Astrocyte of the cerebellum (primary cell): ENCODE measurements at places on chromosomes 1 and 21.

DNA sequence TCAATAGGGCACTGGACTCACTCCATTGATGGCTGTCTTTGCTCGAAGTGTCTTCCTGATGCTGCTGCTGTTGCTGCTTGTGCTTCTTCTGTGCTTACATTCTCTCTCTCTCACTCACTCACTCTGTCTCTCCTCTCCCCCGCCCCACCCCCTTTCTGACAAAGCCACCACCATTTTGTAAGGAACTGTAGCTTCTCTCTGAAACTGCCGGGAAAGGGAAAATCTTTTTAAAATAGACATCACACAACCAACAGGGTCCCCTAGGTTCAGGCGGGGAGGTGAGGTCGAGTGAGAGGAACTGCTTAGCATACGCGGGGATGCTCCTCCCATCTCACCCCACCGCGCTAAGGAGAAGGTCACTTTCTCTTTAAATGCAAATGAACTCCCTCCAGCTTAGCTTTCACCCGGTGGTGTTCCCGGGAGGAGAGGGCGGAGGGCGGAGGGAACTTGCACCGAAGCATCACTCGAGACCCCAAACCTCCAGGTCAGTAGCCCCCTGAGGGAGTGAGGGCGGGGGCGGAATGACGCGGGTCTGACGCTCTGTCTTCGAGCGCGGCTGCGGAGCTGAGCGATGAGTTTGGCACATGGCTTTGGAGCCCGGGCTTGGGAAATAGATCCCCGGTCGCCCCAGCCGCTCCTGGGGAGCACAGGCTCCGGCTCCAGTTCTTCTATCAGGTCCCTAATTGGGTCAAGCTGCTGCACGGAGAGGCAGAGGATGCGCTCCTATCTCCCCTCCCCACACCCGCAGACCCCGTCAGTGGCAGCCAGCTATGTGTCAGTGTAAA is at the start of gene CCDC28B:
TSS of gene CCDC28B (plus strand) at position 370 of the 785 bp plus-strand sequence. CDS start 1,341 bp downstream, outside the sequence.
- DNase-seq, result no peak

- DNase-seq, result no peak
Observed at GRCh38 chr1:35883635-35884101, 659 bp downstream of the AGO1 start.

GRCh38 chr21:36859744-36860501 is 106.5 kb downstream of the HLCS start:
- no peak for DNase-seq

DNA sequence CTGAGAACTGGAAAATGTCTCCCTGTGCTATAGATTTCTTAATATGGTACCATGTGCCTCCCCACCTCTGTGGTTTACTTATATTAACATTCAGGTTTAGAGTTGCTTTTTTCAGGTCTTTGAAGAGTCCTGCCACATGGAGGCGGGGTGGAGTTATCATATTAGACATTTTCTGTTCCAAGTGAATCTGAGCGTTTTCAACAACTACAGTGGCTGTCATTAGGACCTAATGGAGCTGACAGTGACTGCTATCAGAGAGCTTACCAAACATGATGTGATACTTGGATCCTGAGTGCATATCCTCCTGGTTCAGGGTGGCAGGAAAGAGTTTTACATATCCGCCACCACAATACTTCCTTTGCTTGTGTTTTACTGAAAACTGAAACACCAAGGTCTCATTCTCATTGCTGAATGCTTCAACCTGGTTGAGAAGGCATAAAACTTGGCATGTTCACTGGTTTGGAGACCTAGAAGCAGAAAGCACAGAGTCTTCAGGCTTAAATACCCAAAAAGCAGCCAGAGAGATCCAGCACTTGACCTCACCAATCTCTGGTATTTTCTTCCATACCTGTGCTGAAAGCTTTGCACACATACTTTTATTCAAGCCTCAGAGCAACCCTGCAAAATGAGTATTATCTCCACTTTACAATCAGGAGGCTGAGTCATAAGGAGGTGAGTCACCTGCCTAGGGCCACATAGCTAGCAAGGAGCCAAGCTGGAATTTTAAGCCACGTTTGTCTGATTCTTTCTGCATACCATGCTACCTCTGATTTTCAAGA is 47.4 kb upstream of the OSBPL9 start:
- DNase-seq, result peak; percentile 59

GRCh38 chr21:31283025-31283424 is 61.0 kb downstream of the TIAM1 start:
- no peak for DNase-seq

GRCh38 chr1:186838380-186839040 is 9.8 kb downstream of the PLA2G4A start:
- no peak for DNase-seq

DNA sequence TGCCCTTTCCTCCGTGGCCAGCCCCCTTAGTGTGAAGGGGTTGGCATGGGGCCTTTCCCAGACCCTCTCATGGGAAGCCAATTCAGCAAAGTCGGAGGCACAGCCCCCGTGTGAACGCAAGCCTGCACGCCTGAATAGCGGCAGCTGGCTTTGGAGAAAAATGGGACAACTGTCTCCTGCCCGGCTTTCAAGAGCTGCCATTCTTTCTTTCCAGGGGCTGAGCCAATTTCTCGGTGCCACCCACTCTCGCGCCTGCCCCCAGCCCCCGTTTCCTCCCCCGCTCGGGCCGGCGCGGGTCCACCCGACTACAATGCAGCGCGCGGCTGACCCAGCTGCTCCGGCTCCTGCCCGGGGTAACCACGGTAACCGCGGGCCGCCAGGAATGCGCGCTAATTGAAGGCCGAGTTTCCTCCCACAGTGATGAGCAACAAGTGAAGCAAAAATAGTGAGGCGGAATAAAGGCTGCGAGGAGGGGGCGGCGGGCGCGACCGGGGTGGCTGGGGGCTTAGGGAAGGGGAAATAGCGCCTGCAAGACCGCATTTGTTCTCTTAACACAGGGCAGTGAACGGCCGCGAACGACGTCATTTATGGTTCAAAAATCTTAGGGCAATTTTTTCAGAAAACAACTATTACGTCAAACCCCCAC is 27.8 kb downstream of the ILDR2 start:
- peak; percentile 60 for DNase-seq

DNA sequence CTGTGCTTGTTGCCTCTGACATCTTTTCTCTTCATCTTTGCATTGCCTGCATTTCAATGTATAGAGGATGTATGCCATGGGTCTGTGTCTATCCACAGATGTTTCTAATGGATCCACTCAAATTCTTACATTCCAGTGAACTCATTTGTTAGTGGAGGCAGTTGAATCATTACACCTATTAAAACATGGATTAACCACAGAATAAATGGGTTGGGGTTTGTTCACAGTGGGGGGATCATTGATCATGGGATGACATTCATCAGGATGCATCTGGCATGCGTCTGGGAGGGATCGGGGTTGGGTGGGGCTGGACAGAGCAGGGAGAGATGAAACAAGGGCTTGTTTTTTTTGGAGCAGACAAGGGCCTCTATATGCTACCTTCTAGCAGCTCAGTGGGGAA is 182.5 kb downstream of the RHOU start:
- no peak for DNase-seq

GRCh38 chr1:98068016-98068415 is 147.2 kb upstream of the DPYD start:
- no peak for DNase-seq

- DNase-seq, result no peak
Observed at GRCh38 chr1:247998811-247999210, 14.6 kb upstream of the OR2L5 start.

DNA sequence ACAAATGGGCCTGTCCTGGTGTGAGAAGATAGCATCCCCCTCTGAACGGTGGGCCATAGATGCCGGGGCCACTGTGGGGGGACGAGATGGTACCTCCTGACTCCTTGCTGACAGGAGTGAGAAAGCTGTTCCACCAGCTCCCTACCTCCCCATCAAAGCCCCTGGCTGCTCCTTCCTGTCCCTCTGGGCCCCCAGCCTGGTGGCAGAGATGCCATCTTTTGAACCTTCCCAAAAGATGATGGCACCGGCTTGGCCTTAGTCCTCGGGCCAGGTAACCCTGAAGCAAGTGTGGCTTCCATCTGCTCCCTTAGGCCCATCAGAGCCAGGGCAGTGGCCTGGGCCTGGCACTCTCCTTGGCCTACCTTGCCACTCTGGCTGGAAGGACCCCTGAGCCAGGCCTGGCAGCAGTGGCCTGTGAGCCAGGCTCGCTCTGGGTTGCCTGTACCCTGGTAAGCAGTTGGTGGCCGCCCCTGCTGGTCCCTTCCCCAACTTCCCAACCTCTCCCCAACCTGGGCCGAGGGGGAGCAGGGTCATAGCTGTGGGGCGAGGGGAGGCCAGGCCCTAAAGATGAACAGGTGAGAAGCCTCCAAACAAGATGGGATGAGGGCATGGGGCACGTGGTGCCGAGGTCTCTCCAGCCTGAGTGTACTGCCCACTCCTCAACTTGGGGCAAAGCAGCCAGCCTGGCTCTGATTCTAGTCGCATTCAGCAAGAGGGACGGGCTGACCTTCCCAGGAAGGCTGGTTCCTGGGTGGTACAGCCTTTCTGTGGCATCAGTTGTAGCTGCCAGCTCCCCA is 34.7 kb downstream of the ZBTB17 start:
- DNase-seq, result no peak

- no peak for DNase-seq
Observed at GRCh38 chr1:218971156-218971555, 202.5 kb upstream of the LYPLAL1 start.

DNA sequence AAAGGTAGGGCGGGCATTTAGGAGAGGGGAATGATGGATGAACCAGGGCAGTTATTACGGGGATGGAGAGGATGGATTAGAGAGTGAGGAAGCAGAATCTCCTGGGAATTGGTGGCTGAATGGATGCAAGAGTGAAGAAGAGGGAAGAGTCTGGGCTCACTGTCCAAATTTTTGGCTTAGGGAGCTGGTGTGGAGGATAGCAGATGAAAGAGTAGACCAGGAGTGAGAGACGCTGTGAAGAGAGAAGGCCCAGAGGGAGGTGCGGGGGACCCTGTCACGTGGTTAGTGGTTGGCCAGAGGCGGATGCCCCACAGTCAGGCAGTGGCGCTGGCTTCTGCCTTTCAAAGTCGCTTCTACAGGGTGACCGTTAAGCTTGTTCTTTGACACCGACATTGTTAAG is 78.4 kb downstream of the PEX14 start:
- no peak for DNase-seq

GRCh38 chr1:237012788-237013383 is 8.6 kb upstream of the MT1HL1 start:
- DNase-seq, result peak; percentile 96

GRCh38 chr1:84385347-84385746 is 12.9 kb upstream of the DNASE2B start:
- no peak for DNase-seq

DNA sequence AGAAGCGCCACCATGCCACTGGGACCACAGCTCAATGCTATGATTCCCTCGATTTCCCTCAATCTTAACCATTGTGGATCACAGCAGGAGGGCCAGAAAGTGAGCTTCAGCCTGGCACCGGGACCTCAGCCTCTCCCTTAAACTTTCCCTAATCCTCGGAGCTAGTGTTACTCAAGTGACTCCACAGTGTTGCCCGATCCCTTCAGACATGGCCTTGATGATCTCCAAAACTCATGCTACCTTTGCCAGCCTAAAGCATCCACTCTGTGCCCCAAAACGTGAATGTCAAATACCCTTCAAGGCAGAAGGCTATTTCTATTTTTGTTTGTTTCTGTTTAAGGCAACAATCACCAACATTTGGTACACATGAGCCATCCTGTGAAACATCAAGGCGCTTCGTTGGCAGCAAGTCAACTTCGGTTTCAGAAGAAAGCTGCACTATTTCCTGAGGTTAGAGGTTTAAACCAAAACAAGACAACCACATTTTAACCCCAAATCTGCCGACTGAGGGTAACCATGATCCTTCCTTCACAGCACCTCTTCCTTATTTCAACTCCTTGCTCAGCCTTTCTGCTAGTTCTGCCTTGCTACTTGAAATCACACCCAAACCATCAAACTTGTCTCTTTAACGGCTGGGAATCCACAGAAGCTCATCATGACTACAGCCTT is 94.4 kb upstream of the KRTAP19-8 start:
- peak; percentile 23 for DNase-seq

DNA sequence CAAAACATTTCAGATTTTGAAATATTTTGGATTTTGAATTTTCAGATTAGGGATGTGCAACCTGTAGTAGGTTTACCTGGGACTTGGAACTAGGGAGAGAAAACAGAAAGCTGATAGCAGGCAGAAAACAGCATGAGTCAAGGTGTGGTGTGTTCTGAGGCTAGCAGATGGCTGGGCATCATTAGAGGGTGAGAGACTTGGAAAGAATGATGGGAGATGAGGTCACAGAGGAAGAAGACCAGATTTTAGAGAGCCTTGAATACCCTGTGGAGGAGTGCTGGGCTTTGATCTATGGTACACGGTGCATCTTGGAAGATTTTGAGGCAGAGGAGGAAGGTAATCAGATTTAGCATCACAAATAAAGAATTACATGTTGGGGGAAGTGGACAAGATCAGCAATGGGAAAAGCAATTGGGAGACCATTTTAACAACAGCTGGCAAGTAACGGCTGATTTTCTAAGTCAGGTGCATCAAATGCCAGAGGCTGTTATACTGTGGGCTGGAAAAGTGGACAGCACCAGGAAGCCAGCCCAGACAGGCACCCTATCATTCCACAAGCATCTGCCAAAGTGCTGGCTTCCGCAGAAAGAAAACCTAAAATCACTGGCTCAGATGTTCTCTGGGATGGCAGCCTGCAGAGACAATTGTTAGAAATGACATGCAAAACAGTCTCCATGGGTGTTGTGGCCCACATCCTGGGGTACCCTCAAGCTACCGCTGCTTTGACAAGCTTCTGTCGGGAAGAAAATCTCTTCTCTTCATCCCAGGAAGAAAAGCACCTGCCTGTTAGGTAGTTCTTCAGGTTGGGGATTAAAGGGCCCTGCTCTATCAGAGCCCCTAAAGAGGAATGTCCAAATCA is 30.9 kb upstream of the CAMK1G start:
- DNase-seq, result no peak

DNA sequence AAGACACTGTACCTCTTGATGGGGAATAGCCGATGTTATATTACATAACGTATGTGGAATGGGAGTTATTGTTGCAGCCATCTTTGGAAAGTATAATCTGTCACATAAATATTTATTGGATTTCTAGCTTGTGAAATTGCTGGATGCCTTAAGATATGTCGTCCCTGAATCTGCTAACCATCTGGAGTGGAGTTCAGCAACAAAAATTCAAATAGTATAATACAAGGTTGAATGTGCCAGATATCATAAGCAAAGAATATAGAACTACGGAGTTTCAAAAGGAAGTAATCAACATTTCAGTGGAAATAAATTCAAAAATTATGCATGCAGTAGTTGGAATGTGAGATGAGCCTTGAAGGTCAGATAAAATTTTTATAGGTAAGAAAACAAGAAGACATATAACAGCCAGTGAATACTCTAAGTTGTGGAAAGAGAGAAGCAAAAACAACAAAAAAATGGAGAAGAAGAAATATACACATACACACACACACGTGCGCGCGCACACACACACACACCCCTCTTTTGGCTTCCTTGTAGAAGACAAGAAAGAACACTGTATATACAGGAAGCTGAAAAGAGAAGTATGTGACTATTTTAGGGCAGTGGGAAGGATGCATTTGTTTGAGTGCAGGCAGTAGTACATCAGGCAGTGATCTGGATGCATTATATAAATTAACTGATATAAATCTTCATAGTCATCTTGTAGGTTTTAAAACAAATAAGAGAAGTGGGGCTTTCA is 516.7 kb downstream of the KCNT2 start:
- no peak for DNase-seq

DNA sequence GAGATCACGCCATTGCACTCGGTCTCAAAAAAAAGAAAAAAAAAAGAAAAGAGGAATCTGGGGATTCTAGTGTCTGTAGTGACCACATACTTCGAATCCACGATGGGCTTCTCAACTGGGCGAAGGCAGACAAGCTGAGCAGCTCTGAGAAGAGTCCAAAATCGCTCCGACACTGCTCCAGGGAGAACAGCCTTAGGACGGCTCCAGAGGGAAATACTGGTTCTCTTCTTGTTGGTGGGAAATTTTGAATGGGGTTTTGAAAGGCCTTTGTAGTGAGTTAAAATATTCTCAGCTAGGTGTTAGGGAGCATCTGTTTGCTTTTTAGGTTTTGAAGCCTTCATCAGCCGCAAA is 18.3 kb upstream of the HJV start:
- DNase-seq, result no peak
